ENCODE measurements at places on chromosomes 6 and 20.

DNA sequence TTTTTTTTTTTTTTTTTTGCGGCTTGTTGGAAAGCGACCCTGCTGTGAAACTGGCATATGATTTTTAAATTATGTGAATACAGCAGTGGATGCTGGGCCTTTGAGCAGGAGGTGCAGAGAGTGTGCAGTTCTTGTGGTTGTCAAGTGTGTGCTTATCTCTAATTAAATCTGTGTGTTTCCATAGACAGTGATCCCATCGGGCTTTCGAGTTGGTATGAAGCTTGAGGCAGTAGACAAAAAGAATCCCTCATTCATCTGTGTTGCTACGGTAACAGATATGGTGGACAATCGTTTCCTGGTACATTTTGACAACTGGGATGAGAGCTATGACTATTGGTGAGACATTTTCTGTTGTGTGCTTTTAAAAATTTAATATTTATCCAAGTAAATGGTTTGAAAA is 52.4 kb downstream of the L3MBTL3 start:
- no peak for DNase-seq

DNA sequence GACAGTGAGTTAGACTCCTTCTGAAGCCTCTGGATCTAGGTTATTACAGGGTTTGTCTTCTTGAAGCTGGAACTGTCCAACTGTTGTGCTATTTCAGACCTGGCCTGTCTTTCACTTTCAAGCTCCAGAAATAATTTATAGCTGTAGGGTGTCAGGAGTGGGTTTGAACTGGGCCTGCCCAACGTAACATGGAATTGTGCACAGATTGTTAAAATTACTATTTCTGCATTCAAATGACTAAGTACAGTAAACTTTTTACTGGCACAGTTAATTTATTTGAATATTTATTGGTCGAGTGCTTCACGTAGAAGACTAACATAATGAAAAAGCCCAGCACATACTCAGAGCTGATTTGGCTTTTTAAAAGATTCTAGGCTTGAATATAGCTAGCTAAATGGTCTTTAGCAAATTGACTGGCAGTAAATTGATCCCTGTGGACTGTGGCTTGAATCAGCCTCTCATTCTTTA is 74.3 kb downstream of the ARID1B start:
- DNase-seq, result no peak

- DNase-seq, result peak; percentile 92
These were observed 1.5 kb downstream of the BRD2 start for GRCh38 chr6:32969685-32970412.

GRCh38 chr20:58923117-58923712 is 57.8 kb upstream of the NELFCD start:
- DNase-seq, result no peak

- DNase-seq, result no peak
These were observed 36.1 kb downstream of the BICRAL start for GRCh38 chr6:42817907-42818306.
